ENCODE measurements at places on chromosomes 6 and 20.
A peak's percentile ranks its signal among the peaks of the same experiment; 100 is the strongest.

- no peak for DNase-seq
Measured at GRCh38 chr6:89680150-89680549, 41.6 kb upstream of the LYRM2 start.

DNA sequence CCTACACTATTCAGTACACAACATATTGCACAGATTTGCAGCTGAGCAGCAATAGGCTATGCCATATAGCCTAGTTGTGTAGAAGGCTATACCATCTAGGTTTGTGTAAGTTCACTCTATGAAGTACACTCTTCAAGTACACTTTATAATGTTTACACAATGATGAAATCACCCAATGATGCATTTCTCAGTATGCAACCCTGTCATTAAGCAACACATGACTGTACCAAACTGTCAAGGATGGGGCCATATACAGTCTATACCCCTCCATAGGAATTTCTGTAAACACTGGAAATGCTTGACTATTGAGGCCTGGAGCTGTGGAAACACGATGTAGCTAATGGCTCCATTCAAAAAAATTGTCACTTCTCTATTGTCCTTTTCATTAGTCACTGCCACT, 535.4 kb downstream of the EPM2A start:
- DNase-seq = no peak

DNA sequence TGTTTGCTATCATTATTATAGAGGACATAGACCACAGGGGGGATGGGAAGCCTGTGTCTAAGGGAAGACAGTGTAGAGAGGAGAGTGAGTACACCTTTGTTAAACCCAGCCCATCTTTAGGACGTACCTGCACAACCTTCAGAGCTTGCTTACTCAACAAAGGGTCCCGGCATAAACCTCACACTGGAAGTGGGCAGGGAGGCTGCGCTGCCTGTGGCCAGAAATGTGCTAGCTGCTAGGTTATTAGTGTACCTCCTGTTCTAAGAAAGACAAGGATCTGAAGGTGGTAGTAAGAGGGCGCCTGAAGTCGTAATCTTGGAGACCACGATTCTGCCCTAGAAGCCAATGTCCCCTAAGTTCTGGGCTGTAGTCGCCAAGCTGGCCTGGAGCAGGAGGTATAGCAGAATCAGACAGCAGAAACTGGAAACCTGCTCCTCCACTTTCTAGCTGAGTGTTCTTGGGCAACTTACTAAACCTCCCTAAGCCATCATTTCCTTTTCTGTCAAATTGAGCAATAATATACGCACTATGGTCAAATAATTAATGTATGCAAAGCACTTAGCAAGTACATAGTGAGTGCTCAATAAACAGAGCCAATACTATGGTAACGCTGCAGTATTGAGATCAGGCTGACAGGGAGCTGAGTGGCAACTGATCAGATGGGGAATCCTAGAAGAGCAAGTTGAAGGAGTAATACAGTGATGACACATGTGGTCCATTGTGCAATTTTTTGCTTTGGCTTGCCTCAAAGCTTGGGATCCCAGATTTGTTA, 16.8 kb upstream of the AKIRIN2 start:
- DNase-seq = no peak

- DNase-seq = no peak
Measured at GRCh38 chr20:40651151-40651550, 37.9 kb downstream of the MAFB start.

DNA sequence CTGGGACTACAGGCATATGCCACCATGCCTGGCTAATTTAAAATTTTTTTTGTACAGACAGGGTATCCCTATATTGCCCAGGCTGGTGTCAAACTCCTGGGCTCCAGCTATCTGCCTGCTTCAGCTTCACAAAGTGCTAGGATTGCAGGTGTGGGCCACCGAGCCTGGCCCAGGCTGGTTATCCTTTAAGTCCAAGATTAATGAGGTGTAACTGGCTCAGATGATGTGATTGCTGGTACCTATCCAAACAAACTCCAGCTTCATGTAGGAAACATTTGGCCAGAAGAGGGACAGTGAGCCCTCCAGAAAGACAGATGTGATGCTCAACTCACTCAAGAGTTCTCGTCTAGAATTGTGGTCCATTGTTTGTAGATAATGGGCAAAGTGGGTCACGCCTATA, 9.2 kb upstream of the ZNF318 start:
- DNase-seq = no peak

GRCh38 chr6:123804014-123804786, 535 bp downstream of the NKAIN2 start:
- no peak for DNase-seq

GRCh38 chr6:3287976-3288707, 29.4 kb downstream of the PSMG4 start:
- peak; percentile 92 for DNase-seq

GRCh38 chr20:57967364-57967763, 257.5 kb upstream of the PMEPA1 start:
- DNase-seq = no peak

DNA sequence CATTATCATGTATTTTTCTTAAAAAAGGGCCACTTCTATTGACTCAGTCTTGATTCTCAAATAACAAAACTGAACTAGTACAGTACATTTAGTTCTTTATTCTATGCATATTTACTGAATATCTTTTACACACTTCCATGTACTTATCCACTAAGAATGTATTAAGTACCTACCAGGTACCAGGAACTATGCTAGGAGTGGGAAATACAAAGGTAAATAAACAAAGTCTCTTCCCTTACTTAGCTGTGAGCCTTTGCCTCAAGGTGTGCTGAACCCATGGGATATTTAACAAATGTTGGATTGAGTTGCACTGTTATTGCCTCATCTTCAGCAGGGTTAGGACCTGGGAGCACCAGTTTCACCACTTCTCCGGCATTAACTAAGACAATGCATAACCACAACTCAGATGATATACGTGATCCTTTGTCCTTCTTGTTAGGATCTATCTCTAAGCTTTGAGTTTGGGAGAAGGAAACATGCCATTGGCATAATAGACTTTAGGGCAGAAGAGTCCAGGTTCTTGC, 533.9 kb downstream of the TFAP2B start:
- no peak for DNase-seq

DNA sequence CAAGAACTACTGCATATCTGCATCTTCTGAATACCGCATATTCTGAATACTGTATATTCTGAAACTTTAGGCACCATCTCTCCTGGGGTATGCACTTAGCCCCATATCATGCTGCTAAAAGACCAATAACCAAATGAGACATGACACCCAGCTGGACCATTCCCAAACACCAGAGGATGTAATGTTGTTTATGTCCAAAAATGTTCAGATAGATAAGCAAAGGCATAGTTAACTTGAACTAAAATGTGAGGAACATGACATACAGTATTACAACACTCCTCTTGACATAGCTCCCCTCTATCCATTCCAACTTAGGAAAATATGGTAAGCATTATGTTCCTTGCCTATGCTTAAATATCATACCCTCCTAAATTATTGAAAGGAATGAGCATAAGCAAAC, 127.3 kb downstream of the TENT5A start:
- DNase-seq = no peak

GRCh38 chr6:148885136-148885865, 138.5 kb downstream of the UST start:
- no peak for DNase-seq

- DNase-seq = no peak
Measured at GRCh38 chr6:100346828-100347227, 117.9 kb downstream of the SIM1 start.

DNA sequence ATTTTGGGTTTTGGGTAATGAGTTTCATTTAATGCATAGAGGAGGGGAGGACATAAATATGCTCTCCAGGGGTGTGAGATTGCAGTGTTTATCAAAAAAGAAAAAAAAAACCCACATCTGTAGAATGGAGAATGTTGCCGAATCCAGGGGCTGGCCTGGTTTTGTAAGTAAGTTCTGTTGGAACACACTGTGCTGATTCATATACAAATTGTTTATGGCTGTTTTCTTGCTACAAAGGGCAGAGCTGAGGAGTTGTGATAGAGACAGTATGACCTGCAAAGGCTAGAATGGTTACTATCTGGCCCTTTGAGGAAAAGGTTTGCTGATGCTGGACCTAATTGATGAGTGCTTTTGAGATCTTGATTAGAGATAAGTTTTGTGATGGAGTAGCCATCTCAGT, 30.4 kb downstream of the SCAF8 start:
- DNase-seq = no peak

- DNase-seq = no peak
Measured at GRCh38 chr6:7893342-7893741, 17.2 kb downstream of the TXNDC5 start.

DNA sequence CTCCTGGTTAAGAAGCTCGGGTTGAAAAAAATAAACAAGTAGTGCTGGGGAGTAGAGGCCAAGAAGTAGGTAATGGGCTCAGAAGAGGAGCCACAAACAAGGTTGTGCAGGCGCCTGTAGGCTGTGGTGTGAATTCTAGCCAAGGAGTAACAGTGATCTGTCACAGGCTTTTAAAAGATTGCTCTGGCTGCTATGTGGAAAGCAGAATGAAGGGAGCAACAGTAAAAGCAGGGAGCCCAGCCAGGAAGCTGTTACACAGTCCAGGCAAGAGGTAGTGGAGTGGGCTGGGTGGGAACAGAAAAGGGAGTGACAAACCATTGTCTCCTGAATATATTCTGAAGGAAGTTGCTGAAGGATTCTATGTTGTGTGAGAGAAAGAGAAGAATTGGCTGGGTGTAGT, 2.0 kb downstream of the HFE start:
- no peak for DNase-seq

DNA sequence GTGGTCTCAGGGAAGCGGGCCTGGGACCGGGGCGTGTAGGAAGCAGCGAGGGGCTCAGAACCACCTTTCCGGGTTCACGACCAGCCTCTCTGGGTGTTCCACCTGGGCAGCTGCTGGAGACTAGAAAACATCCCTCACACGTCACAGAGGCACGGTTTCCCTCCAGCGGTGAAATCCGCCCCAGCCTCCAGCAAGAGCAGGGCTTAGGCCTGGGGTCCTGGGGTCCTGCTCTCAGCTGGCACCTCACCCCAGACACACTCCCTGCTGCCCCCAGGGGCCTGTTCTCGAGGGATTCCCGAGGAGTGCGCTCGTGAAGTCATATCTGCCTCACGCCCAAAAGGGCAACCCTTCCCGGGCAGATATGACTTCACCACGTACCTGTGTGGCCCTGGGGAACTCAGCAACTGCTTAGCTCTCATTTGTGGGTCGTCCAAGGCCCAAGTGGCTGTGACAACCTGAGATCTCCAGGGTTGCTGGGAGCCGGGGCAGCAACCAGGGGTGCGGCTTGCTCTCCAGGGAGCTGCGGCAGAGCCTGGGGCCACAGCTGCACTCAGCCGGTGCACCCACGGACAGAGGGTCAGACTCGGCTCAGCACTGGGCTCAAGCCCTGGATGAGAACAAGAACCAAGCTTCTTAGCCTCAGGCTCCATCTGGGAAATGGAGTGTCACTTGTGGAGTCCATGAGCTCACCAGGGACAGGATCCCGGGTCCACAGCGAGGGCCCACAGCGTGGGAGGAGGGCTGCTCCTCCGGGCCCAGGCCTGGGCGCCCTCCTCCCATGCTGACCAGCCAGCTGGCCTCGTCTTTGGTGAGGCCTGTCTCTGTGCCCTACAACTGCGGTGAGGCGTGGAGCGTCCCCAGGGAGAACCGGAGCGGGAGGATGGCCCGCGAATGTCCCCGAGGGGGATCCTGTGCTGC, 661 bp downstream of the FNDC11 start:
- no peak for DNase-seq

DNA sequence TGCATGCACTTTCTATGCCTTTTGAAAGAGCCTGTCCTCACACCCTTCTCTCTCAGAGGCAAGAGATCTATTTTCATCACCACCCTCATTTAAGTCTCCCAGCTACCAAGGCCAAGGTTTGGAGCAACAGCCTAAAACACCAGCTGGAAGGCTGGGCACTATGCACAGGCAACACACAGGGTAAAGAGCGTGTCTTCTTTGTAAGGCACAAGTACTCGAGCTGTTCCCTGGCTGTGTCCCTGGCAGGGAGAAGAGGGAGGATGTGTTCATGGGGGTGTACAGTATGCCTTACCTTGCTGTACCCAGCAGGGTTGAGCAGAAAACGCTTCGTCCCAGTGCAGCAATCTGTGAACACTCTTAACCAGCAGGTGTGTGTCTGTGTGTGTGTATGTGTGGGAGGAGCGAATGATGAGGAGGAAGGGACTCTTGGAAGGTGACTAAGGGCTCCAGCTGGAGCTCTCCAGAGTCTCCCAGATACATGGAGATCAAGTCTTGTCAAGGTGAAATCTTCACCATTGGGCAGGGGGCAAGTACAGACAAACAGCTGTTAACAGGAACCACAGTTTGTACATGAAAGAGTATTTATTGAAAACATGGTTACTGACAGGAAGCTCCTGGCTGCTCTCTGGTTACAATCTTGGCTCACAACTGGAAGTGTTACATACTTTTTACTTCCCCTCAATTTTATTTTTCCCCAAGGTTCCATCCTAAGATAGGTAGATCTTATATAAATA, 40.8 kb downstream of the ELMO2 start:
- no peak for DNase-seq

DNA sequence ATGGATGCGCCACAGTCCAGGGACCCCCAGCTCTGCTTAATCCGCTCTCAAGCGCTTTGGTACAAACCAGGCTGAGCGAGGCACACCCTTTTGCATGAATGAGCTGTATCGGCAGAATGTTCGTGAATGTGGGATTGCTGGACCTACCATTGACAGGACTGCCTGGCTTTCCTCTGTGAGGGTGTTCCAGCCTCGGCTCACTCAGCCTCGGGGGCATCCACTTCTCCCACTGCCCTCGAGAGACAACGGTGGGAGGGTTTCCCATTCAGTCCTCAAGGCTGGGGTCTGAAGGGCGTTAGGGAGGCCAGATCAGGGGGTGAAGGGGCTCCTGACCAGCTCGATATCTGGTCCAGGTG, 17.4 kb downstream of the MDFI start:
- no peak for DNase-seq

GRCh38 chr6:170018936-170019817, 267.8 kb downstream of the ERMARD start:
- DNase-seq = no peak

GRCh38 chr6:89927791-89928550, 33.7 kb downstream of the GJA10 start:
- DNase-seq = no peak

GRCh38 chr6:31094389-31094881, 17.9 kb downstream of the C6orf15 start:
- no peak for DNase-seq

- DNase-seq = no peak
Measured at GRCh38 chr6:98433325-98434056, 400.9 kb upstream of the POU3F2 start.

GRCh38 chr6:145502416-145502815, 232.9 kb downstream of the EPM2A start:
- peak; percentile 12 for DNase-seq

- no peak for DNase-seq
Measured at GRCh38 chr6:169395080-169395805, 141.6 kb upstream of the THBS2 start.

- DNase-seq = no peak
Measured at GRCh38 chr6:81049425-81050042, 702.9 kb downstream of the TENT5A start.

DNA sequence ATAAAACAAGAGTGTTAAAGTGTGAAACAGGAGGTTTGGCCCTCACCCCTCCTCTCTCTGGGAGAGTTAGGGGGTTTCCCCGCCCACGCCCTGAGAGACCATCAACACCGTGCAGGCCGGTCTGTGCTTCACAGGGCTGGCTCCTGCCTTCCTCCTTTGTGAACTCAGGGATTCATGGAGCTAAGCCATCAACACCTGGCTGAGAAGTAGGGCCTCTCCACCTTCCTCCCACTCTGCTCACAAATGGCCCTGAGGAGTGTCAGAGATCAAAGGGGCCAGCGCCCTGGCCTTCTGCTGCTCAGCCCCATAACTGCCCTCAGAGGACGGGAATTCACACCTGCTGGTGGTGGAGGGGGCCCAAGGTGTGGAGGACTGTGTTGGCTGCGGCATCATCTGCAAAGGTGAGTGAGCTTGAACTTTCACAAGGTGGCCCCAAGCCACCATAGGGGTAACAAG, 88.6 kb downstream of the PSMB1 start:
- DNase-seq = no peak
